ENCODE measurements at places on chromosomes 3 and 15.

DNA sequence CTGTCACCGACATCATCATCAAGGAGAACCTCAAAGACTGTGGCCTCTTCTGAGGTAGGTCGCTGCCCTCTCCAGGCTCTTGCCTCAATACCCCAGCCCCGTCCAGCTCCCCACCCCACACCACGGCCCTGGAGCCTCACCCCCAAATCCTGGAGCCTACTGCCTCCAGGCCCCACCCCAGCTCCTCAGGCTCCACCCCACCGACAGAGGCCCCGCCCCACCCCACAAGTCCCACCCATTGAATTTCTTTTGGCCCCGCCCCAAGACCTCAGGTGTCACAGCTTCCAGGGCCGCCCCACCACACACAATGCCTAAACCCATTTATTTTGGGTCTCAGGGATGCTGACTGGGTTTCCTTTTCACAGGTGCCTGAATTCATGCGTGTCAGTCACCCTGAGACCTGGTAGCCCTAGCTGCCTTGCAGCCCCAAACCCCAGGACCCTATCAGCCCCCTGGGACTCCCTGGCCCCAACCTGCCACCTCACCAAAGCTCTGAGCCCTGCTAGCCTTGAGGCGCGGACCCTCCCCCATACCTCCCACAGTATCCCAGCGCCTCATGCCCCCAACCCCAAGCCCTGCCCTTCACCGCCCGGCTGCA, 3.6 kb downstream of the GNAT1 start:
- no peak for DNase-seq

- DNase-seq, result no peak
Measured at GRCh38 chr3:45341876-45342275, 46.5 kb upstream of the LARS2 start.

GRCh38 chr3:77686560-77686959, 646.7 kb downstream of the ROBO2 start:
- no peak for DNase-seq

DNA sequence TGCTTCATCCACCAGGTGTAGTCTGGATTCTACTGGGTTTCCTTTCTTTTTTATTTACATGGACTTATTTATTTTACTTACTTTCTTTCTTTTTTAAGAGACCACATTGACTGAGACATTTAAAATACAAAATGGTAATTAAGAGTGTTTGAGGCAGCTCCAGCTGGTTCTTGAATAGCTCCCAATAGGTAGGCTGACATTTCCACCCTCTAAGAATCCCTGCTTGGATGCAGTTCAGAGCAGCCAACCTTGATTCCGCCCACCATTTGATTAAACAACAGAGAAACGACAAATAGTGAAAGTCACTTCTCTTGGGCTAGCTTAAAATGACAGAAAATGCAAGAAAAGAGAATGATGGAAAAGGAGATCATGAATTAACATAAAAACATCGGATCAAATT, 270.5 kb downstream of the TUSC7 start:
- no peak for DNase-seq

DNA sequence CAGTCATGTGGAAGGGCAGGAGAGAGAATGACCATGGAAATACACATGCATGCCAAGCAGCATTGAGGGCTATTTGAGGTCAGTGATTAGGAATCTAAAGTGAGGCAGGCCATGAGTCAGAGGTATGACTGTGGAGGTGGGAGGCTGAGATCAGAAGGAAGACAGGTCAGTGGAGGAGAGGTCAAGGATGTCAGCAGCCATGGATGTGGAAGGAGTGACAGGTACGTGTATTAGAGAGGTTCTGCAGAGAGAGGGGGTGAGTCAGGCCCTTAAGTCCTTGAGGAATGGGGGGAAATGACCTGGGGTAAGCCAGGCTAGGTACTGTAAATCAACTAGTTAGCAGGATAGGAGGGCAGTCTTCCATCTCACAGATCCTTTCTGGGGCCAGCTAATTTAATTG, 166.6 kb downstream of the ANO10 start:
- DNase-seq, result no peak

DNA sequence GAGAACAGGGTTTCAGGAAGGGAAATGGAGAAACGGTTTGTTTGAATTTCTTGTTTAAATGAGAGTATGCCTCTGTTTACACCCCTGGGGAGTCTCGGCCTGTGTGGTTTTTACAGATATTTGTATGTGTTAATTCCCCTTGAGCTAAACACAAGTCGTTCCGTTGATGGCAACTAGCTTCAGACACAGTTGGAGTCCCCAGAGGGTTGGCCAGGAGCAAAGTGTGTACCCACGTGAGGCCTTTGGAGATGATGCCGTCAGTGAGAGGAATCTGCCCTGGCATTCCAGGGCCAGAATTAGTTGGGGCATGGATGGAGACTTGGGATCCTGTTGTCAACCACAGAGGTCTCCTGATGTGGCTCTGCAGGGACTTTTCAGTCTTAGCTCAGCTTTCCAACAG, 44.0 kb downstream of the CEMIP start:
- no peak for DNase-seq

DNA sequence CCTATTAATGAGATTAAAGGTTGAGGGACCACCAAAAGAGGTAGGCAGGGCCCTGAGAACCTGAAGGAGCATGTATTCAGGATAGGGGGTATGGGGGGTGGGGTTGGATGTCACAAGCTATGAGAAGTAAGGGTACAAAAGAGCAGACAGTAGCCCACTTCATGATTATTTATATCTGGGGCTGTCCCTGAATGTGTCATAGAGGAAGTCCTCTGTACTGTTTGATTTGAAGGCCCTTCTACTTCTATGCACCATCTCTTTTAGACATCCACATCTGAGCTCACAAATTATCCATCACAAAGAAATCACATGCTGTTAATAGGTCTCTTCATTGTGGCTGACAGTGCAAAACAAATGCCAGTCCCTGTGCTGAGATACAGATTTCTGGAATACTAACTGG, 68.6 kb downstream of the FHIT start:
- DNase-seq, result no peak

- DNase-seq, result no peak
Measured at GRCh38 chr3:188801393-188801792, 370.4 kb upstream of the TPRG1 start.

DNA sequence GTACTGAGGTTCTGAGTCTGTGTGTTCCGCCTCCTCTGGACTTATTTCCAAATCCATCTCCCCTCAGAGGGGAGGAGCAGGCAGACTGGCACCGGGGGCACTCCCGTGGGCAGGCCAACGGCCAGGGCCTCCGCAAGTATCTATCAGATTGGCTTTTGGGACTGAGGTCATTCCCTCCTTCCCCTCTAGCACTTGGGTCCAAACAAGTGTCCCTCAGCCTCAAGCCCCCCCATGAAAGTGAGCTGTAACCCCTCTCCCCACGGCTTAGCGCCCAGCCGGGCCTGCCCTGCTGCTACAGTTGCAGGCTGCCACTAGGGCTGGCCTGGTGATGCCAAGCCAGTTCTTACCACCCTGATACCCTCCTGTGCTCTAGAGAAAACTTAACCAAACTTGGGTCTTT, 17.4 kb downstream of the ITGA11 start:
- no peak for DNase-seq

DNA sequence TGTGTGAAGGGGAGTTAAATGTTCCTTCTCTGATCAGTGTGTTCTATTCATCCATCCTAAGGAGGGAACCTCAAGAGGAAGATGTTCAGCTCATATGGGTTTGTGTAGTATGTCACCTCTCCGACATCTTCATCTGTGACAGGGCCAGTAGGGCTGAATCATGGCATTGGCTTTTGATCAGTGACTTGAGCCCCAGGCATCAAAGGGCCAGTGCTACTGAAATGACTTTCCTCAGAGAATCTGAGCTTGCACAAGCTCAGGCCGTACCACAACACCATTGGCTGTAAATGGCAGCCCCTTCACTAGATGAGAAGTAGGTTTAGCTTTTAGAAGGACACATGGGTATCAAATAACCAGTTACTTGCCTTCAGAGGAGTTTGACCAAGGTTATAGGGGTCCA, 183.2 kb upstream of the NR2E3 start:
- no peak for DNase-seq

DNA sequence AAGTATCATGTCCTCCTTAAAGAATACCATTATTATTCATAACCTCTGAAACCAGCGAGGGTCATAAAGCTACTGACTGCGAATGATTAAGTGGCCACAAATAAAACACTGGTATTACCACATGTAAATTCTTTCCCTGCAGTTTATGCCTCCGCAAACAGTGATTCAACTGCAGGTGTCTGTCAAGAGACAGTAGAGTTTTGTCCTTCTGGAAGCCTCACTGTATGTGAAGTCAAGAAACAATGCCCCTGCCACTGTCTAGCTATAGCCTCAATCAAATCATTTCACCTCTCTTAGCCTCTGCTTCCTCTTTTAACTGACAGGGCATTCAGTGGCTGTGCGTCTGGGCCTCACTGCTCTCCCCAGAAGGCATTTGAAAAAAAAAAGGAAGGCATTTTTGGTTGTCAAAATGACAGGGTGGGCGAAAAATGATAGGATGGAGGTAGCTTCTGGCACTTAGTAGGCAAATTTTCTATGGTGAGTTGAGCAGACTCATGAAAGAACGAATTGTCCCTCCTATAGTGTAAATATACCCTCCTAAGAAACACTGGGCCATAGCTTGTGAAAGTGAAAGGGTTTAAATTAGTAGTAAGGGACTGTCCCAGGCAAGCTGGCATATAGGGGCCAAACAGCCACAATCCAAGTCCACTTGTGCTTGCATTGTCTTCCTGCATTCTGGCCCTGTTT, 66.7 kb downstream of the FILIP1L start:
- no peak for DNase-seq

GRCh38 chr3:4983739-4984510, 4.7 kb downstream of the BHLHE40 start:
- DNase-seq, result peak; percentile 77

DNA sequence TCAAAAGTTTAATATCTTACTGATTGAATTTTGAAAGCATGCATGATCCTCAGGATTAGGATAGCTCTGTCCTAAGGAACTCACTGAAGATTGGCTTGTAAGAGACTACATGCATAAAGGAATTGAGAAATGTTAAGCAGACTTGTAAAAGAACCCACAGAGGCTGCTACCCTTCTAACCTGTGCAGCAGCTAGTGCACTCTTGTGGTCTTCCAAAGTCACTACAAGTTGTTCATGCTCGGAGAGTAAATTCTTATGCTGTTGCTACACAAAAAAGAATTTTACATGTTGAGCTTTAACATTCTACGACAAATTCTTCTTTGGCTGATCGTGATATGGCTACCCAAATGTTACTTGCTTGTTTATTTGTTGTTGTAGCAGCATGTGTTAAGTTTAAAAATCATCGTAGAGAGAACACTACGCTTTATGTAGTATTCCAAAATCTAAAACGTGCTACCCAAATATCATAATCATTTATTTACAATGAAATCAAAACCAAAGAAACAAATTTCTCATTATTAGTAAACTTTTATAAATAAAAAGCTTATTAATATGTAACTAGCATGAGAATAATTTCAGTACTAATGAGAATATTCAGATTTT, 55.0 kb downstream of the GOLIM4 start:
- DNase-seq, result no peak

- no peak for DNase-seq
Measured at GRCh38 chr3:2525968-2526367, 427.3 kb downstream of the CNTN4 start.

- DNase-seq, result no peak
Measured at GRCh38 chr15:48486228-48486627, 155.0 kb downstream of the DUT start.

DNA sequence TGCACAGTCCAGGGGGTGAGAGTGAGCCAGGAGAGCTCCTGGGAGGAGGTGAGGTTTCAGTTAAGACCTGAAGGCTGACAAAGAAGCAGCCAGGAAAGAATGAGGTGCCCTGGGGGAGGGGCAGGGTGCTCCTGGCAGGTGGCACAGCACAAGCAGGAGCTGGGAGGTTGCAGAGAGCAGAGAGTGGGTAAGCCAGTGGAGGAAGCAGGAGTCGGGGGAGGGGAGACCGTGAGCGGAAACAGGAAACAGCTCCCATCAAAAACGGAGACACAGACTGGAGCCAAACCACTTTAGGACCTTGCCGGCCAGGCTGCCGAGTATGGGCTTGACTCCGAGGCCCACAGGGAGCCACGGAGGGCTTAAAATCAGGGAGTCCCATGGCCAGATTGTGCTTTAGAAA, 12.1 kb upstream of the FBLN2 start:
- no peak for DNase-seq

- no peak for DNase-seq
Measured at GRCh38 chr3:194543550-194543949, 56.7 kb upstream of the ATP13A3 start.

GRCh38 chr3:182121401-182121800, 409.7 kb downstream of the SOX2 start:
- no peak for DNase-seq

DNA sequence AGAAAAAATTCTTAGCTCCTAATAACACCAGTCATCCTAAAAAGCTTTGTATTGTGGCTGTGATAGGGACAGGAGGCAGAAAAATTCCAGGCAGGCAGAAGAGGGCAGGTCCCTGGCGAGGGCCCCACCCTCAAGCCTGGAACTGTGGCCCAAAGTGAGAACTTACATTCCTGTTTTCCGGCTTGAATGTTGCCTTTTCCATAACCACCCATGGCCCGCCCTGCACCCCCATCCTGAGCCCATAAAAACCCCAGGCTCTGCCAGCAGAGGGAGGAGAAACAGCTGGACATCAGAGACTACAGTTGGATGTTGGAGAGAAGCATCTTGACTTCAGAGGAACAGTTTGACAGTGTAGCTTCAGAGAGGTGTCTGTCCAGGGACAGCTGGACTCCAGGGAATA, 37.3 kb downstream of the SLCO2A1 start:
- DNase-seq, result no peak

GRCh38 chr15:33089878-33090757, 104.4 kb downstream of the FMN1 start:
- no peak for DNase-seq

DNA sequence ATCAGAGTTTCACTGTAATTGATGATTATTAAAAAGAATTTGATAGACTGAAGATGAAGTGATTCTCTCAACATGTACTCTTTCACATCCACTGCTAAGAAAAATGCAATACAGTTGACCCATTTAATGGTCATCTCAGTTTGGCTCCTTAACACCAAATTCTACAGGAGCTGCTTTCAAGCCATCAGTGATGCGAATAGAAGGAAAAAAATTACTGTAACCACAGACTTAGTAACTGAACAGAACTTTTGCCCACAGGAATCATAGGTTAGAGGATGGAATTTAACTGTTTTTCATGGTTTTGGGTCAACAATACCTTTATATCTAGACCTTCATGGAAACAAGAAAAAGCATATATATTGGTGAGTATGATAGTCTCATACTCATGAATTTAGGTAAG, 633.5 kb downstream of the CADM2 start:
- DNase-seq, result no peak

DNA sequence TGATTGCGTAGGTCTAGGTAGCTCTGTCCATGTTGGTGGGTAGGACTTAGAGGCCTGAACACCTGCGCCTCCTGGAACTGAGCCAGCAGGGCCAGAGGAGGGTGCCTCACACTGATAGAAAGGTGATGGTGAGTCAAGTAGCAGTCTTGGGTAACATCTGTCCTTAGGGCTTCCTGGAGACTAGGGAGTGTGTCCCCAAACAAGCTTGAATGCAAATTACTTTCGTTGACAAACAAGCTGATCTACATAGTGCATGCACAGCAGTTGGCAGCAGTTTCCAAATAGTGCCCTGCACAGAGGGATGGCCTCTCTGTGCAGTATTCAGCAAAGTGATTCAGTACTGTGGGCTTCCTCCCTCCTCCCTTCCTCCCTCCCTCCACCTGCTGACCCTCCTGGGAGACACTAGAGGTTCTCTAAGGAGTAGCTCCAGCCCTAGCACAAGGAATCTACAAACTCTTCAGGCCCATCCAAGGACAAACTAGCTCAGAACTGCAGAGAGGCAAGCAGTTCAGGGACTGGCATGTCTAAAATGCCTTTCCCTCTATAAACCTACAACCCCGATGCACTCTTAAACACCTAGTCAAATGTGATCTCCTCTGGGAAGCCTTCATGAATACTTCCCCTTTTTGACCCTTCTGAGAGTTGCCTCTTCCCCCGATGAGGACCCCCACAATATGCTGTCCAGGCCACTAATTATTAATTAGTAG, 61.0 kb downstream of the TLE3 start:
- no peak for DNase-seq
